ENCODE measurements at places on chromosomes 5 and 9.
A peak's percentile ranks its signal among the peaks of the same experiment; 100 is the strongest.

GRCh38 chr9:134210908-134211810, 46.8 kb upstream of the RNU6ATAC start:
- no peaks in the 10 kb centered on the region for H3K27me3 ChIP-seq
- DNase-seq = peak; percentile 59
- H3K4me1 ChIP-seq = no peaks in the 10 kb centered on the region
- no peaks in the 10 kb centered on the region for H3K36me3 ChIP-seq

- no peak overlapping the region for H3K4me3 ChIP-seq
- DNase-seq = no peak
- H3K27ac ChIP-seq = no peak overlapping the region
- H3K4me1 ChIP-seq = no peaks in the 10 kb centered on the region
Observed at GRCh38 chr5:93071710-93072109, 509.3 kb downstream of the NR2F1-AS1 start.

DNA sequence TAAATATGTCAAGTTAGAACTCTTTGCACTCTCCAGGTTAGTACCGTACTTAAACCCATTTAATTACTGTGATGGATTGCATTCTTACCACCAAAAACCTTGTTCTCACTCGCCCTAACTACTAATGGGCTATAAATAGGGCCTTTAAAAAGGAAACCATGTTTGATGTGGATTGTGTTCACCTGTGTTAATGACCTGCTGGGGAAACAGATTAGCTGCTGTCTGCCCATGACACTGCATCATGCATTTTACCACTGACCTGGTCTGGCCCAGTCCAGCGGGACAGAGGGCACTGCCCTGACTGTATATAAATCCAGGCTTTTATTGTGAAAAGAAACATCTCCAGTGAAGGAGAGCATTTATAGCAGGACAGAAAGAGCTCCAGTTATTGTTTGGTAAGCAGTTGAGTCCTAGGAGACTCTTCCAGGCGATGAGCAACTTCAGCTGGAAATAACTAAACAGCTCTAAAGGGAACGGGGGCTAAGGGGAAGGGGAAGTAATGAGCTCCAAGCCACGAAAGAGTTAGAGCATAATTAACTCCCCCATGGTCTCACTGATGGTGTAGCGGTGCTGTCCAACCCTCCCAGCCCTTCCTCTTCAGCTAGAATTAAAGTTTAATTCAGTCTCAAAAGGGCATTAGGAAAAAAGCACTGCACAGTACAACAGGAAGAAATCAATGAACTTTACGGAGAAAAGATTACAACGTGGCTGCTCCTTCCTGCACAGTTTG, 303.1 kb downstream of the ENC1 start:
- H3K4me3 ChIP-seq = no peak overlapping the region
- H3K36me3 ChIP-seq = no peaks in the 10 kb centered on the region
- H3K27ac ChIP-seq = no peak overlapping the region
- no peak for DNase-seq
- H3K27me3 ChIP-seq = peaks cover 5% of the 10 kb centered on the region
- no peaks in the 10 kb centered on the region for H3K4me1 ChIP-seq

- no peaks in the 10 kb centered on the region for H3K36me3 ChIP-seq
- H3K27me3 ChIP-seq = no peaks in the 10 kb centered on the region
- no peak overlapping the region for H3K4me3 ChIP-seq
- no peak for DNase-seq
- H3K4me1 ChIP-seq = peaks cover 49% of the 10 kb centered on the region
Observed at GRCh38 chr9:131677444-131678180, 62.3 kb downstream of the RAPGEF1 start.

DNA sequence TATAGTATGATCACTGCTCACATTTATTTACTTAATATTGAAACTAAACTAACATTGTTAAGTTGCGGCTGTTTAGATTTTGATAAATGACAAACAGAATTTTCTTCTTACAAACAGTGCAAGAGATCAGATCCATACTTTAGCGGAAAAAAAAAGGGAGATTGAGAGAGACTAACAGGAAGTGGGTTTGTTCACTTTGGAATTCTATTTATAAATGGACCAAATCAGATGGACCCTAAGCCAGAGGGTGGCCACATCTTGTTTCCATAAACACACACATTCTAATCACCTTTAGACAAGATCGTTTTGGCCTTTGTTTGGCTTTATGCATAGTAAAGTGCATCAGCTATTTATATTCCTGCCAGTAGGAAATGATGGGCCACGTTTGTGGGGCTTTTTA, 381.4 kb upstream of the CD180 start:
- H3K4me1 ChIP-seq = no peaks in the 10 kb centered on the region
- H3K36me3 ChIP-seq = no peaks in the 10 kb centered on the region
- no peak for DNase-seq
- H3K27me3 ChIP-seq = no peaks in the 10 kb centered on the region

DNA sequence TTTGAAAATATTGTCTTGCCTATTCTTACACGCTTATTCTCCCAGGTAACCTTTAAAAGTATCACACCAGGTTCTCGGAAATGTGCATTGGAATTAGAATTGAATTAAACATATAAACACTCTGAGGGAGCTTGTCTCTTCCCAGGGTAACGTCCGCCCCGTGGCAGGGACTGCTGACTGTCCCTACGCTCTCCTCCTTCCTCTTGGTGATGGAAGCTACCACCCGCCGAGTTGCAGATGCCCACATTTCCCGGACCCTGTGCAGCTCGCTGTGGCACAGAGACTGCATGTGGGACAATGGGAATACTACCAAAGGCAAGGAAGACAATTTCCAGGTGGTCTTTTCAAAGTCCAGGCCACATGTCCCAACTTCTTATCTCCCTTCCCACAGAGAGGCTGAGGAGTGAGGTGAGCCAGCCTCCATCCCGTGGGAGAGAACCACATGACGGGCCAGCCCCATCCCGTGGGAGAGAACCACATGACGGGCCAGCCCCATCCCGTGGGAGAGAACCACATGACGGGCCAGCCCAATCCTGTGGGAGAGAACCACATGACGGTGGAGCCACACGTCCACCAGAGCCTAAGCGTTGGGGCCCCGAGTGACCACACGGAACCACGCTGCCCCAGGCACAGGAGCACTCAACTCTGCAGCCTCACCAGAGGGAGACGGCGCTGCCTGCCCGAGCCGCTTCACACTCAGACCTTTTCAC, 249.4 kb upstream of the IRX1 start:
- H3K27me3 ChIP-seq = no peaks in the 10 kb centered on the region
- H3K27ac ChIP-seq = no peak overlapping the region
- H3K4me3 ChIP-seq = no peak overlapping the region
- DNase-seq = peak; percentile 62

DNA sequence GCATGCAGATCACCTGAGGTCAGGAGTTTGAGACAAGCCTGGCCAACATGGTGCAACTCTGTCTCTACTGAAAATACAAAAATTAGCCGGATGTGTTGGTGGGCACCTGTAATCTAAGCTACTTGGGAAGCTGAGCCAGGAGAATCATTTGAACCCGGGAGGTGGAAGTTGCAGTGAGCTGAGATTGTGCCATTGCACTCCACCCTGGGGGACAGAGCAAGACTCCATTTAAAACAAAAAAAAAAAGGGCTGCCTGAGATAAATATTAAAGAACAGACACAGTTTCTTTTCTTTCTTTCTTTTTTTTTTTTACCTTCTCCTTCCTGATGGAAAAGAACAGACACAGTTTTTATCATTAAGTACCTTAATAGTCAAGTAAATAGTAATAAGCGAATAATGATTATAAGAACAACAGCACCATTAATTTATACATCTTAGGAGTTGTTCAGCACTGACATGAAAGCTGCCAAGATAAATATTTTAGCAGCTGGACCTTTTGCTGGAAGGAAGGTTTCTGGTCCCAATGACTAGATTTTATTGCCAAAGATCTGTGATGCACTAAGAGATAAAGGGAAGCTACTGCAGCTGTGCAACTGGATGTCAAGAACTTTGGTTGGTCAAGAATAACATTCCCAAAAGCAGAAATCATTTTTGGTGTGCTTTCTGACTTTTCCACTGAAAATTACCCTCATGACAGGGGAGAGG, 7.0 kb downstream of the CENPP start:
- H3K36me3 ChIP-seq = peaks cover 7% of the 10 kb centered on the region
- no peak for DNase-seq
- H3K27ac ChIP-seq = no peak overlapping the region
- no peaks in the 10 kb centered on the region for H3K27me3 ChIP-seq

GRCh38 chr9:76729116-76729515, 35.1 kb upstream of the PCA3 start:
- H3K36me3 ChIP-seq = no peaks in the 10 kb centered on the region
- H3K4me3 ChIP-seq = no peak overlapping the region
- no peak overlapping the region for H3K27ac ChIP-seq
- H3K4me1 ChIP-seq = no peaks in the 10 kb centered on the region

- no peak overlapping the region for H3K27ac ChIP-seq
- H3K4me3 ChIP-seq = no peak overlapping the region
- peak; percentile 12 for DNase-seq
- H3K36me3 ChIP-seq = no peaks in the 10 kb centered on the region
Observed at GRCh38 chr5:172417983-172418630, 36.2 kb downstream of the SH3PXD2B start.

- no peaks in the 10 kb centered on the region for H3K27me3 ChIP-seq
- no peak overlapping the region for H3K4me3 ChIP-seq
- H3K36me3 ChIP-seq = no peaks in the 10 kb centered on the region
- peak; percentile 70 for DNase-seq
Observed at GRCh38 chr9:90023861-90024260, 419.0 kb downstream of the GADD45G start.

GRCh38 chr5:179297486-179298180, 47.6 kb downstream of the ADAMTS2 start:
- H3K4me3 ChIP-seq = no peak overlapping the region
- H3K27me3 ChIP-seq = no peaks in the 10 kb centered on the region
- no peaks in the 10 kb centered on the region for H3K4me1 ChIP-seq
- H3K36me3 ChIP-seq = no peaks in the 10 kb centered on the region
- H3K27ac ChIP-seq = no peak overlapping the region

GRCh38 chr9:102779356-102779755, 215.8 kb upstream of the CYLC2 start:
- no peaks in the 10 kb centered on the region for H3K27me3 ChIP-seq
- no peaks in the 10 kb centered on the region for H3K4me1 ChIP-seq
- H3K27ac ChIP-seq = no peak overlapping the region
- DNase-seq = no peak

- no peak overlapping the region for H3K27ac ChIP-seq
- H3K4me1 ChIP-seq = peaks cover 50% of the 10 kb centered on the region
- no peak for DNase-seq
- peaks cover 91% of the 10 kb centered on the region for H3K36me3 ChIP-seq
Observed at GRCh38 chr5:176355400-176356178, 6.0 kb downstream of the KIAA1191 start.

- no peak overlapping the region for H3K4me3 ChIP-seq
- no peaks in the 10 kb centered on the region for H3K4me1 ChIP-seq
- H3K27ac ChIP-seq = no peak overlapping the region
- H3K27me3 ChIP-seq = no peaks in the 10 kb centered on the region
Observed at GRCh38 chr5:82593481-82593880, 315.3 kb upstream of the RPS23 start.

DNA sequence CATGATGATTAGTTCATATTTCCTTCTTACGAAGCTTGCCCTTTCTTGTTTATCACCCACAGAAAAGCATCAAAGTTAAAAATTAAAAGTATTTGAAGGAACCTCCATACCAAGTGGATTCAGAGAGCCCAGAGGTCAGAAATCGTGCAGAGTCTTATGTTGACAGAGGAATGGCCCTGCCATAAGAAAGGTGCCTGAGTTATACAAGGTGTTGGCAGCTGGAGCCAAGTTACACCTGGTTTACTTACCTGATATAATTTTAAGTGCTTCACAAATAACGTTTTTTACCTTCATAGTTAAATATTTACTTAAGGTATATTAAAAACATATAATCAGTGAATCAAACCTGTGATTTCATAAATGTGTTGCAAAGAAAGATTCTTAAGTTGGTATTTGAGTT, 42.3 kb upstream of the DHFR start:
- no peaks in the 10 kb centered on the region for H3K4me1 ChIP-seq
- DNase-seq = no peak
- no peak overlapping the region for H3K27ac ChIP-seq
- H3K4me3 ChIP-seq = no peak overlapping the region
- no peaks in the 10 kb centered on the region for H3K27me3 ChIP-seq

DNA sequence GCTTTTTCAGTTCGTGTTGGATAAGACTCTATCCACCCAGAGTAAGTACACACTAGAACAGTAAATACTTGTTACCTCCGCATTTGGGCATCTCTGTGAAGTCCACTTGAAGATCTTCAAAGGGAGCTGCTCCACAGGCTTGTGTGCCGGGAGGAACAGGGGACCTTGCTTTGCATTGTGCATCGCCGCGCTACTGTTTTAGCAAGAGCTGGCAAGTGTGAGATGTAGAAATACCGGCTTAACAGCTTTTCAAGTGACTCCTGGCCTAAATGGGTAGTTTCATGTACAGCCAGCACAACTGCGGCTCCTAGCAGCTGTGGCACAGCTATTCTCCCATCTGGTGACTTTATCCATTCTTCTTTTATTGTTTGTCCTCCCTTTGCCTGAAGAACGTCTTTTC, 8.4 kb upstream of the ZNF354C start:
- no peak overlapping the region for H3K27ac ChIP-seq
- no peaks in the 10 kb centered on the region for H3K36me3 ChIP-seq

DNA sequence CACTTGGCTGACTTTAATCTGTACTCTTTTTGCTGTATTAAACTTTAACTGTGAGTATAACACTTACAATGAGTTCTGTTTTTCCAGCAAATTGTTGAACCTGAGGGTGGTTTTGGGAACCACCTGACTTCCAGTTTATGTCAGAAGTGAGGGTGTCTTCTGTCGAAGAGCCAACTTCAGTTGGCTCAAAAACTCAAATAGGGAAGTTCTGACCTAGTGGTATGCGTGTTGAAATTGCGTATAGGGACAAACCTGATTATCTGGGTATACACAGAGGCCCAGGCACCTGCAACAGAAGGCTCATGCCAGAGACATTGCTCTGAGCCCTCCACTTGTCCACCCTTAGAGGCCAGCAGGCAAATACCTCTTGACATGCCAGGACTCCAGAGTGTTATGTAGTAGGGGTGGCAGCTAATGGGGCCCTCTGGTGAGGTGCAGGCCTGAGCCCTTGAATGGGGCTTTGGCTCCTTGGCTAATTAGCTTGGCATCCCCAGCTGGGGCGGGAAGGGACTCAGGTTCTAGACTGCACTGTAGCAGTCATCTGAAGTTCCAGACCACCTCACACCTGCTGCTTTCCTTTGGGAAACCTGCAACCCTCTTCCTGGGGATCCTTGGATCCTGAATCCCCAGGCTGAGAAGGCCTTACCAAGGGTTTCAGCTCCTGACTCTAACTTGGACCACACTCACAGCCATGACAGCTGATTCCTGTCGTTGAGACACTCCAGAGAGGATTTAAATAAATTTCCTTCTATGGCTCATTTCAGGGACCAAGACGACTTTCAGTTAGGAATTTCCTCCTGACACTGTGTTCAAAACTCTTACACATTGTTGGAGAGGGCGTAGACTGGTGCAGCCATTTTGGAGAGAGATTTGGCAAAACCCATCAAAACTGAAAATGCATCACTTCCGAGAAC, 189.6 kb downstream of the HSPA4 start:
- H3K27me3 ChIP-seq = no peaks in the 10 kb centered on the region
- no peak overlapping the region for H3K4me3 ChIP-seq
- no peaks in the 10 kb centered on the region for H3K4me1 ChIP-seq
- DNase-seq = peak; percentile 53
- no peak overlapping the region for H3K27ac ChIP-seq

GRCh38 chr9:2559192-2560152, 62.1 kb upstream of the VLDLR start:
- no peaks in the 10 kb centered on the region for H3K27me3 ChIP-seq
- DNase-seq = no peak
- no peaks in the 10 kb centered on the region for H3K36me3 ChIP-seq

All from spleen (tissue), 13 donors.